ENCODE measurements at places on chromosomes 2 and 18.
A peak's percentile ranks its signal among the peaks of the same experiment; 100 is the strongest.

- DNase-seq, result no peak
Observed at GRCh38 chr18:55086906-55087305, 127.6 kb upstream of the CCDC68 start.

DNA sequence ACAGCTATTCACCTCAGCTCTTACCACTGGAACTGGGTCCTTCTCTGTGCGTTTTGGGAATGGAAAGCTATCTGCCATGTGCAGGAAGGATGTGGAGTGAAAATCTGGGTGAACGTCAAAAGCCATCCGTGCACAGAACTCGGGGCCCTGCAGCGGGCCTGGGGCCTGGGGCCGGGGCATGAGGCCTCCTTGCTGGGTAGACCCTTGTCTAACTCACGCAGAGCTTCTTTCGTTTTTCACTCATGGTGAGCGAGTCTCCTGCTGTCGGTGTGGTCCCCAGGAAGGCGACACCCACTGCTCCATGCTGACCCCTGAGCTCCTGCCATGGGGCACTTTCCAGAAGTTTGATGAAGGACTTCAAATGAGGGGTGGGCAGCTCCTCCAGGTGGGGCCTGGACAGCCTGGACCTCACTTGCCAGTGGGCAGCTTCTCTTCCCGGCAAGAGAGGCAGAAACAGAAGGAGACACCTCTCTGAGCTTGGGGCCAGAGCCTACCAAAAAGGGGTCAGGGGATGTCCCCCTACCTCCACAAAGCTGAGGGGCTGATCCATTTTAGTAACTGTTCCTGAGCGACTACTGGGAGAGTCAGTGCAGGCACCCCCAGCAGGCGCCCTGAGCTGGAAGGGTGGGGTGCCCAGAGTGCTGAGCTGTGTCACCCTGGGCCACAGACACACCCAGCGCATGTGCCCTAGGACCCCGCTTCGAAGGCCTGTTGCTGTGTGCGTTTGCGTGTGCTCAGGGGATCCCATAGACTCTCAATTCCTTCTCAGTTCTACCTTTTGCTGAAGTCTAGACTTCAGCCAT lies 117.7 kb upstream of the HDAC4 start:
- DNase-seq, result no peak

DNA sequence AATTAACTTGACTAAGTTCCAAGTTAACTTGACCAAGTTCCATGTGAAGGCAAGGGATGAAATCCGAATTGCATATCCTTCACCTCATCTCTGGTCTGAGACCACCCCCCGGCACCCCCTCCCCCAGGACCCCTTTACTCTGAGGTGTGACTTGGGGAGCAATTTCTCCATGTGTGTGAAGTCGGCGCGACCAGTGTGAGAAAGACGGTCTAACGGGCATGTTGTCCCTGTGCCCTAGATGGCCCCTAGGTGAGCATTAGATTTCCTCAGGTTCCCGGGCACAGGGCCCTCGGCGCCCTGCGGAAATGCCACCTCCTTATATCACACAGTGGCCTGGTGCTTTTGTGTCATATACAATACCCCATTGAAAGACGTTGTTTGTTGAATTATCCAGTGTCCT lies 137.1 kb downstream of the CTIF start:
- no peak for DNase-seq

GRCh38 chr2:241540771-241541561 lies 17.6 kb upstream of the BOK start:
- DNase-seq, result peak; percentile 44

DNA sequence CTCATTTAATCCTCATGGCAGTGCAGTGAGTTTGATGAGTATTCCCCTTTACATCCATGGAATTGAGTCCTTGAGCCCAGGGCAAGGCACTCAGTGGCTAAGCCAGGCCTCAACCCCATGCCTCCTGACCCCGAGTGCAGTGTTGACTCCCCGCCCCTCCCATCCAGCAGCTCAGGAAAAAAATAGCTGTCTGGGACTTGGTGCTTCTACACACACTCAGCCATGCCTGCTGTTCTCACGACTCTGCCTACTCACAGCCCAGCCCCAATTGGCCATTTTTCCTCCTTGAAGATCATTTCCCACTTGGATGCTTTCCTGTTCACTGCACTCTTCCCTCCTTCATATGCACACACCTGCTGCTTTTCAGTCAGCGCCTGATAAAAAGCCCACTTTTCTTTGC lies 8.8 kb downstream of the FOSL2 start:
- no peak for DNase-seq

DNA sequence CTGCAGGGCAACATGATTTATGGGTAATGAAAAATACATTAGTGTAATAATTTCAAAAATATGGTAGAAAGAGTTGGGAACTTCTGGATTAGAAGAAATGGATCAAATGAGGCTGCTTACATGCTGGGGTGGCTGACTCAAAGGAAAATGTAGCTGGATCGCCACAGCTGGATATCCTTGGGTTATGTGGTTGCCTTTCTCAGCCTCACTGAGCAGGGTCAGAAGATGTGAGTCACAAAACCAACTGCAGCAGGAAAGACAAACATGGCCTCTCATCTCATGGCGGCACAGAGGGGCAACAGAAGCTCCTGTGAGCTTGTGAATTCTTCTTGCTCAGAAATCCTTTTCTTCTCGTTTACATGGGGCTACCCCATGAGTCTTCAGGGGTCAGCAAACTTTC lies 317.1 kb upstream of the SPRED2 start:
- DNase-seq, result no peak

DNA sequence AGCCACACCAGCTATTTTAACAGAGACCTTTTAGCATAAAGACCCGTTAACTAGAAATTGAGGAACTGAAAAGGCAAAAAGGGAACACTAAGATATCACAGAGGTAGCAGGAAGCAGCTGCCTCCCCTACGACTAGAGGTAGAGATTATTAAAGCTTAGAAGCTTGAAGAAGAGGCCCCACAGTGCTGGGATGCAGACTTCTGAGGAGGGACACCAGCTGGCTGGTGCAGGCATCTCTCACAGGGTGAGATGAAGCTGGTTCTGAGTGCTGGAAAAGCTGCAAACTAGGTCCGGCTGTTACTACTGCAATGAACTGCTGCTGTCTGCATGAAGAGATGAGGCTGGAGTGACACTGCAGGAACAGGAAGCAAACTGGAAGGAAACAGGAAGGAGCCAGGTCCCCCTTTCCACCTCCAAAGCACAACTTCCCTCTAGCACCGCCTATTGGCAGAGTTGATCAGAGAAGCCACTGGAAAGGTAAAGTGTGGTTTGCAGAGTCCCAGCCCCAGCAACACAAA lies 61.2 kb upstream of the MRPS9 start:
- no peak for DNase-seq

DNA sequence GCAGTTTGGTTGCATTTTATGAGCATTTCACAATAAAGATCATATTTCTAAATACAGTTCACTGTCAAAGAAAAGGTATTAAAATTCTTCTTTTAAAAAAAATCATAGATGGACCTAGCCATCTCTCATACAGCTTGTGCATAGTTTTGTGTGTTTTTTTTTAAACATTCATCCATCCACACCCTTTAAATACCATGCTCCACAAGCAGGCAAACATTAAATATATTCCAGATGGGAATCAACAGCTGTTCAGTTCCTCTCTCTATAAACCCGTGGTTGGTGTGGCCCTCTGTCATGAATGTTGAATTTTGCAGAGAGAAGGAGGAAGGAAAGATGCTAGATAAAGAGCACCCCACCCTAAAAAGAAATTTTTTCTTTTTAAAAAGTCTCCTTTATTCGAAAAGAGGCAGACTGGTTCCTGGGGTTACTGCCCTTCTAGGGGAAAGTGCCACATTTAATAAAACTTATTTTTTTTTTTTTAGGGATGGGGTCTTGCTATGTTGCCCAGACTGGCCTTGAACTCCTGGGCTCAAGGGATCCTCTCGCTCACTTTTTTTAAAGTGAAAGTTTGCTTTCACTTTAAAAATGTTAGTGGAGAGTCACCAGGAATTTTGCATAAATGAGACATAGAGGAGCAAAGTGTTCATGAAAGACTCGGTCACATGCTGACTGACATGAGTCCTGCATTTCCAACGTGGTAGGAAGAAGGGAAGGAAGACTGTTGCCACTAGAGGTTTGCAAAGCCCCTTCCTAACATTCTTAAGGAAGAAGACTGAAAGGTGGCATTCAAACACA lies 73.9 kb upstream of the LMAN1 start:
- DNase-seq, result no peak
